ENCODE measurements at places on chromosomes 4 and X. TPM values are rescaled to one million over a fixed set of nuclear protein-coding genes. Genes with fewer than 3 reads are reported as not detected.

Gene SAGE1
- not detected for total RNA-seq

- H3K36me3 ChIP-seq, result no peaks in the 10 kb centered on the region
- no peaks in the 10 kb centered on the region for H3K4me1 ChIP-seq
- H3K4me3 ChIP-seq, result no peak overlapping the region
These were observed 366.6 kb downstream of the GASK1B start for GRCh38 chr4:157806184-157806583.

DNA sequence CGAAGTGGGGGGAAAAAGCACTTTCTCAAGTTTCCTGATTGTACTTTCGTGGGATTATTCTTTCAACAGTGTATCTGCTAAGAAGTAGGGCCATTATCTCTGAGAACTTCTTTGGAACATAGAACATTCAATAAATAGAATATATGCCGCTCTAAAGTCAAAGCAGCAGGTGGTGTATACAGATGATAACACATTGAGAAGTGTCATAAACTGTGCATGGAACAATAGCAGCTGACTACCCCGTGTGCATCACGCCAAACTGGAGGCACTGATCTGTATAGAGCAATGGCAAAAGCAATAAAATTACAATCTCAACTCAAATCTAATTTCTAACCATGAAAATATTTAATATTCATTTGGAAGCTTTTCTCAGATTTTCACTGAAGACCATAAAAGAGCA lies 175.3 kb downstream of the DCTD start:
- H3K27me3 ChIP-seq, result no peaks in the 10 kb centered on the region
- no peaks in the 10 kb centered on the region for H3K4me1 ChIP-seq
- DNase-seq, result no peak
- H3K27ac ChIP-seq, result no peak overlapping the region
- H3K4me3 ChIP-seq, result no peak overlapping the region

DNA sequence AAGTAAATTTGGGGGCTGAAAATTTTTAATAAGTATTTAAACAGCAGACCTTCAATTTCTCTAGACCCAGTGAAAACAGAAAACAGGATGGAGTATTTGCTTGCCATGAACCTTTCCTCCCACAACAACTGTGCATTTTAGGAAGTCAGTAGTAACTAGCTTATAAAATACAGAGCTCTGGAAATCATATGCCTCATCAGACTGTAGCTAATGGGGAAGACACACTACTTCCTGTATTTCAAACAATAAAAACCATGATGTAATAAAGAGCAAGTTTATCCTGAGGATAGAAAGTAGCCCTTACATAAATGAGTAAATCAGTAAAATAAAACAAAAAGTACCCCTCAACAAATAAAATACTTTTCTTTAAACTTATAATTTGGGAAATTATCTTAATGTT lies 280.1 kb upstream of the ZFP42 start:
- H3K4me3 ChIP-seq, result no peak overlapping the region
- DNase-seq, result no peak
- H3K36me3 ChIP-seq, result no peaks in the 10 kb centered on the region
- H3K4me1 ChIP-seq, result no peaks in the 10 kb centered on the region
- H3K27ac ChIP-seq, result no peak overlapping the region

DNA sequence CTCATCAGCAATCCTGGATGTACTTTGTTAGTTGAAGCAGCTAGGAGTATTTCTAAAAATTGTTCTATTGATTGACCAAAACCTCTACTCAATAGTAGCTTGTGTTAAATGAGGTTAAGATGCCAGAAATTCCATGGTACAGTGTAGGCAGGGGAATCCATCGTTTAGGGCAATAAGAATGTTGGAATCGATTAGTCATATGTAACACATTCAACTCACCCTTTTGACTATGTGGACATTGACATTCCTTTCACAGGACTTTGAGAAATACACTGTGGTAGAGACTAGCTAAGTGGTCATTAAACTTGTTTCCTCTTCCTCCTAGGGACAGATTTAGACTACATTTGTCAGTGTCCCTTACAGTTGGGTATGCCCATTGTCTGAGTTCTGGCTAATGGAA lies 40.2 kb downstream of the KDM5C start:
- H3K4me3 ChIP-seq, result no peak overlapping the region
- peaks cover 3% of the 10 kb centered on the region for H3K4me1 ChIP-seq
- no peaks in the 10 kb centered on the region for H3K36me3 ChIP-seq

Gene FGFBP2
- total RNA-seq, result 2.0 TPM

GRCh38 chr4:151993521-151993920 lies 232.7 kb upstream of the GATB start:
- peaks cover 48% of the 10 kb centered on the region for H3K4me1 ChIP-seq
- no peak for DNase-seq
- H3K4me3 ChIP-seq, result no peak overlapping the region

DNA sequence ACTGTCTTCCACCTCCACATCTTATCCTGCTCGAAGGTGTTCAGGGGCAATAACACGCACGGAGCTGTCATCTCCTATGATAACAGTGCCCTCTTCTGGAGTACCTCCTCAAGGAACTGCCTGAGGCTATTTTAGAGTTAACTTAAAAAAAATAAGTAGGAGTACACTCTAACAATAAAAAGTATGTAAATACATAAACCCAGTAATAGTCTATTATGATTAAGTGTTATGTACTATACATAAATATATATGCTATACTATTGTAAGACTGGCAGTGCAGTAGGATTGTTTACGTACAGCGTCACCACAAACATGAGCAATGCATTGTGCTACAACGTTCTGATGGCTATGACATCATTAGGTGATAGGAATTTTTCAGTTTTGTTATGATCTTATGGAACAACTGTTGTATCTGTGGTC lies 34.5 kb upstream of the TLR2 start:
- H3K4me1 ChIP-seq, result peaks cover 36% of the 10 kb centered on the region
- H3K27ac ChIP-seq, result no peak overlapping the region
- peak; percentile 54 for DNase-seq
- no peak overlapping the region for H3K4me3 ChIP-seq
- peaks cover 2% of the 10 kb centered on the region for H3K36me3 ChIP-seq
- no peaks in the 10 kb centered on the region for H3K27me3 ChIP-seq

GRCh38 chrX:40145923-40146261 lies 48.1 kb upstream of the BCOR start:
- DNase-seq, result no peak
- H3K4me1 ChIP-seq, result no peaks in the 10 kb centered on the region
- H3K4me3 ChIP-seq, result peak overlapping the region; percentile 57
- peaks cover 5% of the 10 kb centered on the region for H3K27me3 ChIP-seq

- peaks cover 68% of the 10 kb centered on the region for H3K27me3 ChIP-seq
- no peak overlapping the region for H3K4me3 ChIP-seq
- H3K36me3 ChIP-seq, result no peaks in the 10 kb centered on the region
- no peak for DNase-seq
- H3K4me1 ChIP-seq, result peaks cover 7% of the 10 kb centered on the region
- H3K27ac ChIP-seq, result no peak overlapping the region
These were observed 20.3 kb upstream of the SLC25A4 start for GRCh38 chr4:185122681-185123345.

Gene TMEM154
- 9.0 TPM for total RNA-seq

- DNase-seq, result no peak
- peaks cover 1% of the 10 kb centered on the region for H3K36me3 ChIP-seq
- peak overlapping the region; percentile 89 for H3K27ac ChIP-seq
- peaks cover 26% of the 10 kb centered on the region for H3K4me1 ChIP-seq
- H3K4me3 ChIP-seq, result no peak overlapping the region
- H3K27me3 ChIP-seq, result peaks cover 5% of the 10 kb centered on the region
These were observed 25.3 kb downstream of the SMIM20 start for GRCh38 chr4:25939330-25939729.

Gene USP26
- not detected for total RNA-seq

Gene KIF4A
- total RNA-seq, result 19.4 TPM
